HCT116 (cell line): ENCODE measurements at places on chromosomes 12 and 14. TPM values are rescaled to one million over a fixed set of nuclear protein-coding genes. Genes with fewer than 3 reads are reported as not detected.

GRCh38 chr12:1805441-1806081 is 14.8 kb upstream of the LRTM2 start:
- peaks cover 9% of the 10 kb centered on the region; the same call in 1 of the 2 replicates for H3K4me1 ChIP-seq
- DNase-seq: no peak
- no peaks in the 10 kb centered on the region for H3K27me3 ChIP-seq

- no peak overlapping the region for H3K4me3 ChIP-seq
- no peaks in the 10 kb centered on the region for H3K4me1 ChIP-seq
- no peak for DNase-seq
- no peak overlapping the region for H3K27ac ChIP-seq
- H3K36me3 ChIP-seq: no peaks in the 10 kb centered on the region
Measured at GRCh38 chr12:114611145-114612018, 72.6 kb downstream of the TBX3 start.

GRCh38 chr14:92595267-92595666 is 81.7 kb downstream of the RIN3 start:
- no peaks in the 10 kb centered on the region for H3K4me1 ChIP-seq
- H3K4me3 ChIP-seq: no peak overlapping the region
- H3K36me3 ChIP-seq: no peaks in the 10 kb centered on the region
- DNase-seq: no peak
- no peak overlapping the region for H3K27ac ChIP-seq
- H3K27me3 ChIP-seq: no peaks in the 10 kb centered on the region

GRCh38 chr14:76946753-76947077 is 81.8 kb downstream of the IRF2BPL start:
- H3K27ac ChIP-seq: peak overlapping the region; percentile 97
- H3K4me1 ChIP-seq: peaks cover 71% of the 10 kb centered on the region
- no peak for DNase-seq
- H3K4me3 ChIP-seq: peak overlapping the region; percentile 35; the same call in 1 of the 2 replicates
- no peaks in the 10 kb centered on the region for H3K36me3 ChIP-seq

- H3K27me3 ChIP-seq: no peaks in the 10 kb centered on the region
- H3K4me3 ChIP-seq: no peak overlapping the region
- DNase-seq: no peak
- H3K4me1 ChIP-seq: peaks cover 59% of the 10 kb centered on the region
- H3K36me3 ChIP-seq: no peaks in the 10 kb centered on the region
- peak overlapping the region; percentile 92 for H3K27ac ChIP-seq
Measured at GRCh38 chr14:68468437-68469207, 324.2 kb downstream of the ZFP36L1 start.

DNA sequence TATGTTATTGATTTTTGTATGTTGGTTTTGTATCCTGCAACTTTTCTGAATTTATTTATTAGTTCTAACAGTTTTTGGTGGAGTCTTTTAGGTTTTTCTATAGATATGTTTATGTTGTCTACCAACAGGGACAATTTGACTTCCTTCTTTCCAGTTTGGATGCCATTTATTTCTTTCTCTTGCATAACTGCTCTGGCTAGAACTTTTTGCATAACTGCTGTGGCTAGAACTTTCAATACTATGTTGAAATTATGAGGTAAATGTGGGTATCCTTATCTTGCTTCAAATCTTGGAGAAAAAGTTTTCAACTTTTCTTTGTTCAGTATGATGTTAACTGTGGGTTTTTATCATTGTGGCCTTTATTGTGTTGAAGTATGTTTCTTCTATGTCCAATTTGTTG is 39.9 kb upstream of the PLBD1 start:
- H3K27ac ChIP-seq: no peak overlapping the region
- no peaks in the 10 kb centered on the region for H3K27me3 ChIP-seq
- no peaks in the 10 kb centered on the region for H3K36me3 ChIP-seq
- no peaks in the 10 kb centered on the region for H3K4me1 ChIP-seq
- H3K4me3 ChIP-seq: no peak overlapping the region
- DNase-seq: no peak

DNA sequence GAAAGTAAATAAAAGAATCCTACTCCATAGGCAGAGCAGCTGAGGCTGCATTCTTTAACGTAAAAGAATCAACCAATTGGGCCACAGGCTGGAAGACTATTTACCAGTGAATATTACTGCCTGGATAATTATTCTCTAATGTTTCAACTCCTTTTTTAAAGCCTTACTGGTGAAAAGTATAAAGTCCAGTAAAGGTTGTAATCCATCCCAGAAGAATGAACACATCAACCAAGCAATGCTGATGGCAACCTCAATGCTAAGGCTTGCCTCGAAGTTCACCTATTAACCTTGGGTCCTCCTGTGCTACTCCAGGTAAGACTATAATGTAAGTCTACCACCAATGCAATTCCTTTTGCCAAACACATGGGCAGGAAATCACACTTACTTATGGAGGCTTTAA is 77.3 kb downstream of the ATXN2 start:
- H3K4me3 ChIP-seq: no peak overlapping the region
- no peaks in the 10 kb centered on the region for H3K4me1 ChIP-seq
- H3K36me3 ChIP-seq: peaks cover 50% of the 10 kb centered on the region
- DNase-seq: no peak
- H3K27me3 ChIP-seq: no peaks in the 10 kb centered on the region
- H3K27ac ChIP-seq: no peak overlapping the region

DNA sequence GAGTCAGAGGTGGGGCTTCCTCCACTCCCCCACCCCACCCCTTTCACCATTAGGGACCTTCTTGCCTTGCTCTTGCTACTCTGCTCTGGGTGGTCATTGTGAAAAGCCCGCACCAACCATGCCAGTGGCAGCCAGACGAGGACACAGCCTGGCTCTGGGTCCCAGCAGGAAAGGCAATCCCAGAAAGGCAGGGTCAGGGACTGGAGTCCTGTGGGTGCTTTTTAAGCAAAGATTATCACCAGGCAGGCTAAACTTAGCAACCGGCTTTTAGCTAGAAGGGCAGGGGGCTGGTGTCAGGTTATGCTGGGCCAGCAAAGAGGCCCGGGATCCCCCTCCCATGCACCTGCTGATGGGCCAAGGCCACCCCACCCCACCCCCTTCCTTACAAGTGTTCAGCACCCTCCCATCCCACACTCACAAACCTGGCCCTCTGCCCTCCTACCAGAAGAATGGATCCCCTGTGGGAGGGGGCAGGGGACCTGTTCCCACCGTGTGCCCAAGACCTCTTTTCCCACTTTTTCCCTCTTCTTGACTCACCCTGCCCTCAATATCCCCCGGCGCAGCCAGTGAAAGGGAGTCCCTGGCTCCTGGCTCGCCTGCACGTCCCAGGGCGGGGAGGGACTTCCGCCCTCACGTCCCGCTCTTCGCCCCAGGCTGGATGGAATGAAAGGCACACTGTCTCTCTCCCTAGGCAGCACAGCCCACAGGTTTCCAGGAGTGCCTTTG is 1.2 kb upstream of the GAPDH start:
- H3K27ac ChIP-seq: peak overlapping the region; percentile 99
- peaks cover 59% of the 10 kb centered on the region for H3K4me1 ChIP-seq
- no peaks in the 10 kb centered on the region for H3K27me3 ChIP-seq
- H3K36me3 ChIP-seq: peaks cover 74% of the 10 kb centered on the region

- no peaks in the 10 kb centered on the region for H3K27me3 ChIP-seq
- H3K4me3 ChIP-seq: no peak overlapping the region
Measured at GRCh38 chr14:59570122-59570521, 6.5 kb downstream of the CCDC175 start.

- no peaks in the 10 kb centered on the region for H3K27me3 ChIP-seq
- H3K4me1 ChIP-seq: peaks cover 5% of the 10 kb centered on the region
- H3K4me3 ChIP-seq: no peak overlapping the region
- DNase-seq: no peak
Measured at GRCh38 chr14:92800525-92800924, 6.4 kb downstream of the GOLGA5 start.

DNA sequence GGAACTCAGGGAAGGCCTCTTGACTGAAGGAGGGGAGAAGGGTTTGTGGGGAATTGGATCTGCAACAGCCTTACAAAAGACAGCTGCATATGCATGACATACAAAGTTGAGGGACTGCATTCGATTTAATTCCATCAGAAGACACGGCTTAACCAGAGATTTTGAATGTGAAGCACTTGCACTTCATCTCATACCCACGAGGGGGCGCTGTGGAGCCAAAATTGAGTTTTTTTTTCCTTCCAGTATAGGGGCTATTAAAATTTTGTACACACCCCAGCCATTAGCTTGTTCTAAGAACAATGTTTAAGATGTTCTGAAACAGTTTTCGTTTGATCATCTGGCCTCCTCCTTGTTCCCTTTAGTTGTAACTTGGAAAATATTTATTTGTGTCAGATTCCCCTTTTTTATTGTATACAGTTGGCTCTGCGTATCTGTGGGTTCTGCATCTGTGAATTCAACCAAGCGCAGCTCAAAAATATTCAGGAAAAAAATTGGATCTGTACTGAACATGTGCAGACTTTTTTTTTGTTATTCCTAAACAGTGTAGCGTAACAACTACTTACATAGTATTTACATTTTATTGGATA is 1.6 kb downstream of the SUDS3 start:
- H3K4me3 ChIP-seq: peak overlapping the region; percentile 80
- DNase-seq: peak; percentile 22
- peak overlapping the region; percentile 92; the same call in 1 of the 2 replicates for H3K27ac ChIP-seq
- H3K36me3 ChIP-seq: 0 out of 2 replicates have a peak, but pooled peaks cover 14% of the 10 kb centered on the region

GRCh38 chr14:69693801-69694729 is 72.9 kb upstream of the SRSF5 start:
- no peaks in the 10 kb centered on the region for H3K27me3 ChIP-seq
- H3K4me3 ChIP-seq: no peak overlapping the region
- no peak for DNase-seq
- no peaks in the 10 kb centered on the region for H3K36me3 ChIP-seq

GRCh38 chr12:122752464-122753318 is at the start of gene DENR:
TSS of gene DENR (plus strand) at chr12:122752824. CDS start at chr12:122753702, 878 bp downstream.
- DNase-seq: peak; percentile 96
- H3K4me3 ChIP-seq: peak within 1 kb of the TSS; percentile 90
- H3K27ac ChIP-seq: peak within 1 kb of the TSS; percentile 77
- H3K36me3 ChIP-seq: peaks cover 33% of the 10 kb centered on the region
- peaks cover 14% of the 10 kb centered on the region for H3K4me1 ChIP-seq

DNA sequence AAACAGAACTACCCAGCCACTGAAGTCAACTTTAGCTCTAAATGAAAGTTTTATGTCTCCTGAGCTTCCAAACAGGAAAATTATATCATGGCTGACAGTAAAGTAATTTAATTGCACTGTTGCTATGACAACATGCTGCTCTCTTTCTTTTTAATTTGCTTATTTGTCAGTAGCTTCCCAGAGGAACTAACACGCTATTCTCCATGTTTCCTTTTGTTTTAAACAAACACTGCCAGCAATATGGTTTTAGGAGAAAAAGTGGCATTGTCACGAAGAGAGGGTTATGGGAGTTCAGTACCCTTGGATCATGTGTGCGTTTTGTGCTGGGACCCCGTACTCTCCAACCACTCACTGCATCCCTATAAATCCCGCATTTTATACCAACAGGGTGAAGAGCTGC is 1.9 kb downstream of the FOXN3 start:
- H3K36me3 ChIP-seq: peaks cover 6% of the 10 kb centered on the region
- H3K27me3 ChIP-seq: no peaks in the 10 kb centered on the region
- no peak overlapping the region; the same call in 1 of the 2 replicates for H3K4me3 ChIP-seq
- no peak for DNase-seq
- H3K4me1 ChIP-seq: peaks cover 22% of the 10 kb centered on the region

GRCh38 chr12:5273709-5274108 is 158.2 kb upstream of the NTF3 start:
- no peak overlapping the region for H3K4me3 ChIP-seq
- no peaks in the 10 kb centered on the region for H3K27me3 ChIP-seq
- DNase-seq: no peak
- H3K27ac ChIP-seq: no peak overlapping the region
- no peaks in the 10 kb centered on the region for H3K36me3 ChIP-seq
- peaks cover 4% of the 10 kb centered on the region; the same call in 1 of the 2 replicates for H3K4me1 ChIP-seq

DNA sequence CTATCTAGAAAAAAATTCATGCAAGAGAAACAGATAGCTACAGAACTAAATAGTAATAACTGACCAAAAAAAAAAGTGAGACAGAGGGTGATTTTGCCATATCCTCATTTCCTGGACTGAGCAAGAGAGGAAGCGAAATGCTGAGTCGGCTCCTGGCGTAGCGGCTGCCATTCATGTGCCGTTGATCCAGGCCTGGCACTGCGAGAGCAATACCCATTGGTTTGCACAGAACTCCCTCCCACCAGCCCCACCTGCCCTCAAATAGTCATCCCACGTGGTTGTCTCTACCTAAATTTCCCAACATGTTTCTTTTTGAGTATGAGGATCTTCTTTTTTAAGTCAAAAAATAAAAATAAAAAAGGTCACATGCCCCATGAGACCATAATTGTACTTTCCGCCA is 9.4 kb upstream of the WNT5B start:
- H3K36me3 ChIP-seq: no peaks in the 10 kb centered on the region
- no peak overlapping the region for H3K4me3 ChIP-seq
- no peak overlapping the region for H3K27ac ChIP-seq

GRCh38 chr12:49549735-49550692 is 11.2 kb downstream of the KCNH3 start:
- H3K36me3 ChIP-seq: no peaks in the 10 kb centered on the region
- no peak overlapping the region for H3K27ac ChIP-seq
- H3K27me3 ChIP-seq: no peaks in the 10 kb centered on the region
- H3K4me1 ChIP-seq: no peaks in the 10 kb centered on the region; the same call in 1 of the 2 replicates
- no peak overlapping the region for H3K4me3 ChIP-seq
- DNase-seq: no peak

- no peaks in the 10 kb centered on the region for H3K27me3 ChIP-seq
- no peaks in the 10 kb centered on the region for H3K36me3 ChIP-seq
- peak; percentile 70 for DNase-seq
- no peak overlapping the region for H3K4me3 ChIP-seq
Measured at GRCh38 chr12:96501133-96501761, 11.9 kb downstream of the CFAP54 start.

DNA sequence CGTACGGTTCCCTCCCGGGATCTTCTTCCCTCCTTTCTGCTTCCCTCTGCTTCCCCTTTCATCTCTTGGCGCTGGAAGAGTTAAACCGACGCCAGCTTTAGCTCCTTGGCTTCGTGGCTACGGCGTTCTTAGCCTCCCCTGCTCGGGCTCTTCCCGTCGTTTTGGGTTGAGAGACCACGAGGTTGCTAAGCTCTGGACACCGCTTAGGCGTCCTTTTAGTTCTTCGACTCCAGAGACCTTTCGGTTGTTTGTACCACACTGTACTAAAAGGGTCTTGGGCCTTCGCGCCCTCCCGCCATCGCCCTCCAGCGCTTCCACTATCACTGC is 545 bp downstream of the CPSF2 start:
- H3K4me1 ChIP-seq: no peaks in the 10 kb centered on the region; the same call in 1 of the 2 replicates
- DNase-seq: no peak
- H3K27me3 ChIP-seq: no peaks in the 10 kb centered on the region
- peaks cover 10% of the 10 kb centered on the region; the same call in 1 of the 2 replicates for H3K36me3 ChIP-seq
- H3K4me3 ChIP-seq: peak overlapping the region; percentile 88

DNA sequence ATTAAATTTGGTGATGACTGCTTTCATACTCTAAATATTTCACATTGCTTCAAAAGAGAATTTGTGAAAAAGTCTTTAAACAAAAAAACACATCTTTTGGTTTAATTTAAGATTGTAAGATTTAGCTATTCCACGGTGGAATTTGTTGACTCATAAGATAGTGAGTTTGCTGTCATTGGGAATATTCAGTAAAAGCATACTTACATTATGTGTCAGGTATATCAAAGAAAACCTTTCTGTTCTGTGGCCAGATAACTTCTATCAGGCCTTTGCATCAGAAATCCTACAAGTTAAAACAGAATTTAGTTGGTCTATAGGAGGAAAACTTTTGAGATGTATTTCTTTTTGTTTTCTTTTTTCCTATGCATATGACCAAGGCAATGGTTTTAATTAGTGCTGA is 148.8 kb upstream of the E2F7 start:
- no peak overlapping the region for H3K27ac ChIP-seq
- no peak overlapping the region for H3K4me3 ChIP-seq
- no peaks in the 10 kb centered on the region for H3K4me1 ChIP-seq
- no peaks in the 10 kb centered on the region for H3K27me3 ChIP-seq
- no peak for DNase-seq

CLEC4D gene
- not detected for total RNA-seq

PAN2 gene
- 75.0 TPM for total RNA-seq

CLEC2A gene
- total RNA-seq: not detected

LTBP2 gene
- 1.5 TPM for total RNA-seq

OR6C76 gene
- total RNA-seq: not detected

CCDC184 gene
- 0.34 TPM for total RNA-seq

DNAI7 gene
- total RNA-seq: 0.52 TPM
